SW 1271 (cell line): ENCODE measurements at places on chromosomes 11 and 22.

DNA sequence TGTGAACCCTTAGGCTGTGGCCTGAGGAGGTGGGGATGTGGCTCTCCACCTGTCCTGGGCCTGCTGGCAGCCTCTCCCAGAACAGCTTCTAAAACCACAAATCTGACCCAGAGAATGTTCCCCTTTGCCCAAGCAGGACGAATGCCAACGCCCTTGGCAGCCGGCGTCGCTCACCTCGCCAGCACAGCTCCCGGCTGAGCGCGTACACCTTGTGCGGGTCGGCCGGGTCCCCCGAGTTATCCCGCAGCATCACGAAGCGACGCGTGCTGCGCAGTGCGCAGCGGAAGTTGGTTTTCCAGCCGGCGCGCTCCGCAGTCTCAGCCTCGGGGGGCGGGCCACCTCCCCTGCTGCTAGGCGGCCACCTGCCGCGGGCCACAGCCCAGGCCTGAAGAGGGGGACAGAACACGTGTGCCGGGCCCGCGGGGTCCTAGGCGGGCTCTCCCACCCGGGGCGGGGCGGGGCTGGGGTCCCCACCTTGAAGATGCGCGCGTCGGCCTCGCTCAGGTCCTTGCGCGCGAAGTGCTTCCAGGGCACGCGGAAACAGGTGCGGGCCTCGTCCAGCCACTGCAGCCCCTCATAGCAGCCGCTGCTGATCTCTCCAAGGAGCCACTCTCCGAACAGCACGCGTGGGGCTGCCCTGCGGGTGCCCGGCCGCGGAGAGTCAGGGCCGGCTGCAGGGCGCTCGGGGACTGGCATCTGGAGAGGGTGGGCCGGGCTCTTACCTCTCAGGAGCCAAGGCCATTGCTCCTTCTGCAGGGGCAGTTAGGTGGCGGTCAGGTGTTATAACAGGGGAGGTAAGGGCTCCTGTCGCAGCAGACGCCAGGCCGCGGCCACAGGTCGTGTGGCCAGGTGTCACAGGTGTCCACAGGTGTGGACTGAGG, 887 bp downstream of the IRF7 start:
- no peak for DNase-seq

- no peak for DNase-seq
Observed at GRCh38 chr11:122690384-122690783, 34.9 kb downstream of the UBASH3B start.

DNA sequence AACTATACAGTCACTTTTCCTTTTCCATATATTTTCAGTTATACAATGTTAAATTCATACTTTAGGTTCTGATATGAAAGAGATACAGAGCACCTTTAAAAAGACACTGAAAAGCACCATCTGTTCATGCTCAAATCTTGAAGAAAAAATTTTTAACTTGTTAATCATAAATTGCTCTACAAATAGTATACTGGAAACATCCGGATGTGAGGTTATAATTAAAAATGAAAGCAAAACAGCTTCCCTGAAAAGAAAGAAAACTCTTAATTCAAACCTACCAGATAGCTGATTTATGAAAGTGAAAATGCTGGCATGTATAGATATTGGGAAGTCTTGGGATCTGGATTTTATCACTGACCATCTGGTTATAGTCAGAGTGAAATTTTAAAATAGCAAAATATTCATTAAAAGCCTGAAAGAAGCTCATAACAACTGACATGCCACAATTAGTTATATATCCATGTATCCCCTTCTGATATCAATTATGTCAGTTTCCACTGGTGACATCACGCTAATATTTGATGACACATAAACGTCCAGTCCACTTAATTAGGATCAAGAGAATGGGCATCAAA, 740.0 kb downstream of the DLG2 start:
- DNase-seq, result no peak

DNA sequence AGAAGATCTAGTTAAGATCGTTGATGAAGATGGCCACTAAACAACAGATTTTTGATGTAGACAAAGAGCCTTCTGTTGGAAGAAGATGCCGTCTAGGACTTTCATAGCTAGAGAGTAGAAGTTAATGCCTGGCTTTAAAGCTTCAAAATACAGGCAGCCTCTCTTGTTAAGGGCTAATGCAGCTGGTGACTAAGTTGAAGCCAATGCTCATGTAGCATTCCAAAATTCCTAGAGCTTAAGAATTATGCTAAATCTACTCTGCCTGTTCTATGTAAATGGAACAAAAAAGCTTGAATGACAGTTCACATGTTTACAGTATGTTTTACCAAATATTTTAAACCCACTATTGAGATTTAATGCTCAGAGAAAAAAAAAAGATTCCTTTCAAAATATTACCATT, 492.6 kb downstream of the CNTN5 start:
- DNase-seq, result no peak

- no peak for DNase-seq
Observed at GRCh38 chr22:49160261-49161001, 667.2 kb downstream of the BRD1 start.

GRCh38 chr11:64081745-64082442, 46.2 kb downstream of the FLRT1 start:
- no peak for DNase-seq

DNA sequence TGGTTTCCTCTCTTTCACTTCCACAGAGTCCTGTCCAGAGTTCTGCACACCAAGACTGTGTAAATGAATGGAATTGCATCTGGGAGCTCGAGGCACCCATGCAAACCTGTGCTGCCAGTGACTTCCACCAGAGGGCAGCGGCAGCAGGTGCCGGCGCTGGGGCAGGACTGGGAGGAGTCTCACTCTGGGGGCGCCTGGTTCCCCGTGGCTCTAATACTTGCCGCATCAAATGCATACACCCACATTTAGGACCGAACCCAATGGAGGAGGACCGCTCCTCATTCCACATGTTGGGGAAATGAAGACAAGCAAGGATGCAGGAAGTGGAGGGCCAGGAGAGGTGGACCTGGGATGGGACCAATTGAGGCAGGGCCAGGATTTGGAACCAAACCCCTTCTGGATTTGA, 1.1 kb upstream of the CD6 start:
- peak; percentile 4 for DNase-seq

DNA sequence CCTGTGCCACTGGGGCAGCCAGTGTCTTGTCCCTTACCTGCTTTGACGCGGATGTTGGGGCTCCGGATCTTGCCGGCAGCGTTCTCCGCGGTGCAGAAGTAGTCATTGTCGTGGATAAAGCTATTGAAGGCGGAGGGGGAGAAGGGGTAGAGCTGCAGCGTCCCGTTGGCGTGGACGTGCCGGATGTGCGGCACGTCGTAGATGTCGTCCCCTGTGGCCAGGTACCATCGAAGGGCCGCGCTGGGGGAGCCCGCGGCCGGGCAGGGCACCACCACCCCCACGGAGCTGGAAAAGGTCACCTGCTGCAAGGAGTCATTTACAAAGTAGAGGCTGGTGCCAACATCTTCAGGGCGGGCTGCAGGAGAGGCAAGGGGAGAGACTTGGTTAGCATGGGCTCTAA, 16.6 kb downstream of the DSCAML1 start:
- no peak for DNase-seq

DNA sequence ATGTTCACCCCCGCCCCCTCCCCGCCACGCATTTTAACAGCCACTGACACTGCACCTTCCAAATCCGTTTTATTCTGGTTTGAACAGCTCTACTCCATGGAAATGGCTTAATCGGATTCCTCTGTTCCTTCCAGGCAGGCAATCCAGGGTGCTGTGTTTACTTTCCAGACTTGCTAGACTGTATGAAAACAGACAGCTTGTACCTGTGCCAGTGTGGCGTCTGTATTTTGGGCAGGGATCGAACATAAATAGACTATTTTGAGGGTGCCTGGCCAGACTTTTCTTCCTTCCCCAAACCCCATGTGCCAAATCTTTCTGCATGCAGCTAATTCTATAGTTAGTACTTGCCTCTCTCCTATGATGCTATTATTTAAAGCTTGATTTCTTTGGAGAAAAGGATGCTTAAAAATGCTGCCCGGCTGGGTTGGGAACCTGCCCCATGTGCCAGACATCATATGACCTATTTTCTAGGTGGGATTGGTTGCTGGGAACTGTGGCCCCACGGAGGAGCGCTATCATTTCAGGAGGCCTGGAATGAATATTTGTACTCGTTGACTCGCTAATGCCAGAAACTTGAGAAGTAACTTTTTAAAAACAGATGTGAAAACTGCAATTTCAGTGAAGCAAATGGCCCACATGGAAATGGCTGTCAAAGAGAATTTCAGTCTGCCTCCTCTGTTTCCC, 814.8 kb downstream of the BRD1 start:
- DNase-seq, result no peak

GRCh38 chr11:109123816-109124787, 297.9 kb upstream of the C11orf87 start:
- no peak for DNase-seq

DNA sequence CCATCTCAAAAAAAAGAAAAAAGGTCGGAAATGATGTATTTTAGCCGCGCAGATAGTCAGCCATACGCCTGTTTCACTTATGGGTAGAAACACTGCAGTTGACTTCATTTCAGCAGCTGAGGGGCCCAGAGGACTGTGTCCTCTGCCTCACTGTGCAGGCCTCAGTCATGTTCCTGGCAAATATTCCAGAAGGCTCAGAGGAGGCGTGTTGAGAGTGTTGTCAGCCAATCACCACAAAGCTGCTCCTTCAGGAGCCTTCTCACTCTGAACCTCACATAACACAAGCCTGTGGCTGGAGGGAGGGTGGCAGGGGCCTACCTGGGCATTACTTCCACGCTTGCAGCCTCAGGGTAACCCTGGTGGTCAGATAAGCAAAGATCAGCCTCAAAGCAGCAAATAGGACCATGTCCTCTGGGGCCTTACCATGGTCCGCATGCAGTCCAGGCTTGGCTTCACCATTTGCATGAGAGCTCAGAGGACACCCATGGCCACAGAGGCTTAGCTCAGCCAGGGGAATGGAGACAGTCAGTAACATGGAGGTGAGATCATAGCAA, 17.3 kb upstream of the TREH start:
- DNase-seq, result no peak

DNA sequence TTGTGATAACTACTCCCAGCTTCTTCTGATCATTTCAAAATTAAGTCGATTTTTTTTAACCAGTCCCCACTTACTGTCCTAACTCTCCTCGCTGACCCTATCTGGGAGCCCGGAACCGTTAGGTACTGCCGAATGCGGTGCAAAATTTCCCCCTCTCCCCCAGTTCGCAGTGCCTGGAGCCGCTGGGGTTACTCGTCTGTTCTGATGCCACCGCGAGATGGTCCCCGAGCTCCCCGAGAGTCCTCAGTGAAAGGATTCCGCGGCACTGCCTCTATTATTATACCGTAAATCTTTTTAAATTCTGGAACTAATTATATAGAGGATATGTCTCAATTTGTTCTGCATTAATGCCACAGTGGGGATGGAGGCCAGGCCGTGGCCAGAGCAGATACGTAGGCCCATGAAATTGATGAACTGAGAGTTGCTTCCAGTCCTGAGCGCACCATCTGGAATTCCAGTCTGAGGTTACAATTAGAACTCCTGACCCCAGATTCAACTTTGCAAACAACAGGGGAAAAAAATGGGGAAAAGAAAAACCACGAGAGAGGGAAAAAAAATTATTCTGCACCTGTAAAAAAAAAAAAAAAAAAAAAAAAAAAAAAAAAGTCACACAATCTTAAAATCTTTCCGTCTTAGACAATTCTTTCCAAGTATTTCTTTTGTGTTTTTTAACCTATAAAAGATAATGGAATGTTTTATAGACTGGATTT, 4.3 kb upstream of the WT1 start:
- no peak for DNase-seq

- no peak for DNase-seq
Observed at GRCh38 chr11:122883646-122883979, 1.1 kb downstream of the JHY start.

- DNase-seq, result no peak
Observed at GRCh38 chr22:47259990-47260389, 497.5 kb downstream of the TBC1D22A start.

DNA sequence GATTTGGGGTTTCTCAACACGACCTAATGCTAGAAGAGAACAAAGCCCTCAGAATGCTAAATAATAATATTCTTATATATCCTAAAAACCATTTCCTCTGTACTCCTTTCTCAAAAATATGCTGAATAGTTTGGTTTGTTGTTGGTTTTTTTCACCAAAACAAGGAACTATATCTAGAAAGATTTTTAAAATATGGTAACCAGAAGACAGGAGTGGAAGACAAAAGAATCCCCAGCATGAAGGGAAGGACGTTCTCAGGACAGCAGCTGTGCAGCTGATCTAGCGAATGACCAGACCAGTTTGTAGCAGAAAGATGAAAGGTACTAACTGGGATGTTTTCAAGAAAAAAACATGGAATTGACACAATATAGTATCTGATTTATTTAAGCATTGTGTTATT, 19.3 kb downstream of the FEZ1 start:
- no peak for DNase-seq

- DNase-seq, result peak; percentile 37
Observed at GRCh38 chr22:43945632-43946383, 9.4 kb upstream of the SAMM50 start.

DNA sequence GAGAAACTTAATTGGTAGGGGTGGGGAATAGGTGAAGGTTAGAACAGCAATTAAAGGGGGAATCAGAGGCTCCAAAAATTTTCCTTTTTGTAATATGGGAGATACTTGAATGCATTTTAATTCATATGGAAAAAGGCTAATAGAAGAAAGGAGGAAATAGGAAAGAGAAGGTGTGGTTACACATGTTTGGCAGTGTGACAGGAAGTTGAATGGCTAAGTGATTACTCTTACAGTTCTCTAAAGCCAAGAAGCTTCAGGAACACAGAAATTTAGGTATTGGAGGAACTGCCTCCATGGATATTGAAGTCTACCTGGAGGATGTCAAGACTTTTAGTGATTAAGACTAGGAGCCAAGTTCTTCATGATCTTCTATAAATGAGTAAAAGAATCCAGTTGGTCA, 6.3 kb downstream of the NXPE2 start:
- no peak for DNase-seq

GRCh38 chr11:66267379-66268243, 828 bp upstream of the RAB1B start:
- peak; percentile 31 for DNase-seq

DNA sequence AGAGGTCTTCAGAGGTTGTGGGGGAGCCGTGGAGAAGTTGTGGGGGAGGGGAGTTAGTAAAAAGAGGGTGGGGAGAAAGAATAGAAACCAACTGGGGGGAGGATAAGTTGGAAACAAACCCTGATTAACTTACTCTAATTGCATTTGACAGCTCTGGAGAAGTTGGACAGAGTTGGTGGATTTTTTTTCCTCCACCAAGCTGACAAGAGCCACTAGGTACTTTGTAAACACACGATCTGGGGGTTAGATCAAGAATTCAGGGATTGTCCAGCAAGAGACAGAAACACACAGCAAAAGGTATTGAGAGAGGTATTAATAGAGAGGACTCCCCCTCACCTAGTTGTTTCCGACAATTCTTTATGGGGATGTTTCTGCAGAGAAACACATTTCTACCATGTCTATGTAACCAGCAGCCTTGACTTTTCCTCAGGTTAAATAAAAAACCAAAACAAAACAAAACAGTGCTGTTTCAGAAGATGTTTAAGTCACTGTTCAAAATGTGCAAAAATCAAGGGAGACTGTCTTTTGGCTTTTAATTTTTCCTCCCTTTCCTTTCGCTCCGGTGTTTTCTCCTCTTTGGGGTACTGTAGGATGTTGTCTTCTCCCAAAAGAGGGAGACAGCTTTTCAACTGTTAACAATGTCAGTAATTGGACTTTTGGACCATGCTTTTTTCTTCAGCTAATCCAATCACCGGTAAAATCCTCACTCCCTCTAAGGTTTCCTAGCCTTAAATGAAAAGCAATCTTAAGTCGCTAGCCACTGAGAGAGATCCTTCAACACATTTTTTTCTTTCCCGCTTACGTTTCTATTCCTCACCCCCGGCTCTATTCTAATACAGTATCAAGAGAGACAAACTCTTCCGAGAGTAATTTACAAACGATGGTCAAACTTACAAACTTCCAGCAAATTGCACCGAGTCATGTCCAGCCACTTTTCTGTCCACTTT, 708 bp downstream of the MAML2 start:
- DNase-seq, result no peak
